Skeletal muscle cell (primary cell): ENCODE measurements at places on chromosomes 4 and X.

GRCh38 chrX:134435894-134436293 is 24.1 kb upstream of the HPRT1 start:
- no peak for DNase-seq

GRCh38 chrX:40973619-40974018 is 111.6 kb upstream of the USP9X start:
- DNase-seq = no peak

DNA sequence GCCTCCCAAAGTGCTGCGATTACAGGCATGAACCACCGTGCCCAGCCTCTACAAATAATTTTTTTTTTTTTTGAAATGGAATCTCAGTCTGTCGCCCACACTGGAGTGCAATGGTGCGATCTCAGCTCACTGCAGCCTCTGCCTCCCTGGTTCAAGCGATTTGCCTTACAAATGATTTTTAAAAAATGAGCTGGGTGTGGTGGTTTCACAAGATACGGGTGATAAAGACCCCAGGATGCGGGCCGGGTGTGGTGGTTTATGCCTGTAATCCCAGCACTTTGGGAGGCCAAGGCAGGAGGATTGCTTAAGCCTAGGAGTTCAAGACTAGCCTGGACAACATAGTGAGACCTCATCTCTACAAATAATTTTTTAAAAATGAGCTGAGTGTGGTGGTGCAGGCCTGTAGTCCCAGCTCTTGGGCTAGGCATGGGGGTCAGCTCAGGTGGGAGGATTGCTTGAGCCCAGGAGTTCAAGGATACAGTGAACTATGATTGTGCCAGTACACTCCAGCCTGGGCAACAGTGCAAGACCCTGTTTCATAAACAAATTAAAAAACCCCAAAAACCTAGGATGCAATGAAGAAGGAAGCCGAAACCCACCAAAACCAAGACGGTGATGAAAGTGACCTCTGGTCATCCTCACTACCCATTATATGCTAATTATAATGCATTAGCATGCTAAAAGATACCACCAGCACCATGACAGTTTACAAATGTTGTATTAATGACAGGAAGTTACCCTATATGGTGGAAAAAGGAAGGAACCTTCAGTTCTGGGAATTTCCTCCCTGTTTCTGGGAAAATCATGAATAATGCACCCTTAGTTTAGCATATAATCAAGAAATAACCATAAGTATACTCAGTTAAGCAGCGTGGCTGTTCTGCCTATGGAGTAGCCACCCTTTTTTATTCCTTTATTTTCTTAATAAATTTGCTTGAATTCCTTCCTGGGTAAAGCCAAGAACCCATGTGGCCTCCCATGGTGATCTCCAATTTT is 27.7 kb downstream of the PDGFRA start:
- no peak for DNase-seq

GRCh38 chrX:136019226-136019625 is 34.0 kb downstream of the SLC9A6 start:
- DNase-seq = no peak

- DNase-seq = no peak
Observed at GRCh38 chr4:110073053-110073845, 125.2 kb downstream of the ELOVL6 start.
